Fibroblast of lung (primary cell): ENCODE measurements at places on chromosomes 3 and 15. TPM values are rescaled to one million over a fixed set of nuclear protein-coding genes. Genes with fewer than 3 reads are reported as not detected.

DNA sequence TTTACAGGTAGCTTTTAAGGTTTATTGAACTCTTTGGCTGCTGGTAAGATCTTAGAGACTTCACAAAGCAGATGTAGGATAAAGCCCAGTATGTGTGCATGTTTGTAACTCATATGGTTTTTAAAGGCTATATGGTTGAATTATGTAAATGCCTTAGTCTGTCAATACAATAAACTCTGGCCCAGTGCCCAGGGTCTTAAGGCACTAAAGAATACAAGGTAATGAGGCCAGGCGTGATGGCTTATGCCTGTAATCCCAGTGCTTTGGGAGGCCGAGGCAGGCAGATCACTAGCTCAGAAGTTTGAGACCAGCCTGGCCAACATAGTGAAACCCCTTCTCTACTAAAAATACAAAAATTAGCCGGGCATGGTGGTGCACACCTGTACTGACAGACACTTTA lies 170.3 kb upstream of the CGNL1 start:
- DNase-seq, result no peak

DNA sequence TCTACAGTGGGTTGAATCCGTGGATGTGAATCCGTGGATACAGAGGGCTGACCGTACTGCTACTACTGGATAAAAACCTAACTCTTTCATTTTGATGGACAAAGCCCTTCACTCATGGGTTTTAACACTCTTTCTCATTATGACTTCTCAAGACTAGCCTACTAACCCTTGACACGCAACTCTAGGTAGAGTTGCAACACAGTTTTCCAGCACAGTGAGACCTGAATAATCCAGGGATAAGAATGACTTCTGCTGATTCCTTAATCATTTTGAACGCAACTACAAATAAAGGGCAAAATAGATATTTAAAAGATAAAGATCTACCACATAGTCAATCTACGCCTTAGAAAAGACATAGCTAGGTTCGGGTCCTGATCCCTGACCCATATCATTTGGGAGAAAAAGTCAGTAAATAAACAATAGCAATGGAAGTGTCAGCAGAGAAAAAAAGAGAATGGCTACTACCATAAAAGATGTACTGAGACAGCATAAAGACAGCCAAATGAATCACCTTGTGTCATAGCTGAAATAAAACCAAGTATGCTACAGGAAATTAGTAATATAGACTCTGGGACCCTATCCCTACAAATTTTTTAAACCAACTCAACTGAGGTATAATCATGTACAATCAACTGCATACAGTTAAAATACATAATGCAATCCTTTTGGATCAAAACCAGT lies 87.6 kb downstream of the DPH6 start:
- peak; percentile 42 for DNase-seq

DNA sequence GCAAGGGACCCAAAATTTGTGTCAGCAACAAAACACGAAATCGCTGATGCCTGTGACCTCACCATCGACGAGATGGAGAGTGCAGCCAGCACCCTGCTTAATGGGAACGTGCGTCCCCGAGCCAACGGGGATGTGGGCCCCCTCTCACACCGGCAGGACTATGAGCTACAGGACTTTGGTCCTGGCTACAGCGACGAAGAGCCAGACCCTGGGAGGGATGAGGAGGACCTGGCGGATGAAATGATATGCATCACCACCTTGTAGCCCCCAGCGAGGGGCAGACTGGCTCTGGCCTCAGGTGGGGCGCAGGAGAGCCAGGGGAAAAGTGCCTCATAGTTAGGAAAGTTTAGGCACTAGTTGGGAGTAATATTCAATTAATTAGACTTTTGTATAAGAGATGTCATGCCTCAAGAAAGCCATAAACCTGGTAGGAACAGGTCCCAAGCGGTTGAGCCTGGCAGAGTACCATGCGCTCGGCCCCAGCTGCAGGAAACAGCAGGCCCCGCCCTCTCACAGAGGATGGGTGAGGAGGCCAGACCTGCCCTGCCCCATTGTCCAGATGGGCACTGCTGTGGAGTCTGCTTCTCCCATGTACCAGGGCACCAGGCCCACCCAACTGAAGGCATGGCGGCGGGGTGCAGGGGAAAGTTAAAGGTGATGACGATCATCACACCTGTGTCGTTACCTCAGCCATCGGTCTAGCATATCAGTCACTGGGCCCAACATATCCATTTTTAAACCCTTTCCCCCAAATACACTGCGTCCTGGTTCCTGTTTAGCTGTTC lies 34.9 kb downstream of the CHDH start:
- DNase-seq, result no peak

DNA sequence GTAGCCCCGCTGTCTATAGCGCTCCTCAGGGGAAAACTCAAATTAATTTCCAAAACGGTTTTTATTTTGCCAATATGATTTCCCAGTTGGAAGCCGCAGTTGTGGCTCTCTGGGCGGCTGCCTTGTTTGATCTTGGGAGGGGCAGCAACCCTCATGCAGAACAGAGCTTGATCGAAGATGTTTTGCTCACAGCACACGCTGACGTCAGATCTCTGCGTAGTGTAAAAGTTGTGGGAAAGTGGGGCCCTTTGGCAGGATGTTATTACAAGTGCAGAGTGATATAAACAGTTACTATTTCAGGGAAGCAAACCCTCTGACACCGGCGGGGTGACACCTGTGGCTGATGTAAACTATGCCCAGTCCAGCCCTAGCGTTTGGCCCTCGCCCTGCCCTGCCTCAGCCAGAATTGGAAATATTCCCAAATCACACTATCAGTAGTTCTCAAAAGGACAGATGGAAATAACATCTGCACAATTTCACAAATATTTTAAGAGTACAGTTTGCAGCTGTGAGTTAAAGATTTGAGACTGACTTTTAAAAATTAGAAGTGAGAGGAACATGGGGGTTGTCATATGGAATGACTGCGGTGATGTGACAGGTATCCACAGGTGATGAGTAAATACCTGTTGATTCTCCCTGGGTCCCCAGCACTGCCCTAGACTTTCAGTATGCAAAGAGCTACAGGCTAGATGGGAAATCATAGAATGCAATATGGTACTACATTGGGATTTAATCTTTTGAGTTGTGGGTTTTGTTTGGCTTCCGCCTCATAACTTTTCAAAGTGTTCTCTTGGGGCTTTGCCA lies 1.7 kb downstream of the SYNM start:
- peak; percentile 7 for DNase-seq

GRCh38 chr3:159258934-159259333 lies 457.1 kb downstream of the MFSD1 start:
- no peak for DNase-seq

DNA sequence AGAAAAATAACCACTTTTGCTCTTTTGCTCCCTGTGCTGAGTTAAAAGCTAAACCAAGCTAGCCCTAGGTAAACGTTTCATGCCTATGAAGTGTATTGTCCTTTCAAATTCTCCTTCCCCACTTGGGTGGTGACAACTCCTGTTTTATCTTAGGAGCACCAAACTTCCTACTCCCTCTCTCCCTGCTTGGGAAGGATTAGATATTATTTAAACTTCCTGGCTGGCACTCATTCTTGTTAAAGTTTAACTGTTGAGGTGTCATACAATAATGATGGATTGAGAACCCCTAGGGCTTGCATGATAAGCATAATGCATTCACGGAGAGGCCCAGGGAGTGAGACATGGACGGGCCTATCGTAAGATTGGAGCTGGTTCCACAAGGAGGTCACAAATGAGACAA lies 29.5 kb downstream of the B4GALT4 start:
- no peak for DNase-seq

DNA sequence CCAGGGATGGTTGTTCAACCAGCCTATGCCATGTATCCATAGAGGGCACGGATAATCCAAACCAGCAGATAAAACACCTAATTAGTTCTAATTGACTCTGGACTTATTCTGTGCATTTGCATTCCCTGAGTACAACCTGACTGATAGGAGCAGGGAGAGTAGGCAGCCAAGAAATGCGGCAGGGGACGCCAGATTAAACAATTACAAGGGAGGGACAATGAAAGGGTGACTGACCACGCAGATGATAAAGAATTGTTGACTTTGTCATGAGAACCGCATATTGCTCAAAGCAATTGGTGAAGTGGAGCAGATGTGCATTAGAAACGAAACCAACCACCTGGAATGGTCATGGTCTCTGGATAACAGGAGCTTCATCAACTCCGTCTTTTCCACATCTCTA lies 369.1 kb upstream of the FRG2C start:
- DNase-seq, result no peak

DNA sequence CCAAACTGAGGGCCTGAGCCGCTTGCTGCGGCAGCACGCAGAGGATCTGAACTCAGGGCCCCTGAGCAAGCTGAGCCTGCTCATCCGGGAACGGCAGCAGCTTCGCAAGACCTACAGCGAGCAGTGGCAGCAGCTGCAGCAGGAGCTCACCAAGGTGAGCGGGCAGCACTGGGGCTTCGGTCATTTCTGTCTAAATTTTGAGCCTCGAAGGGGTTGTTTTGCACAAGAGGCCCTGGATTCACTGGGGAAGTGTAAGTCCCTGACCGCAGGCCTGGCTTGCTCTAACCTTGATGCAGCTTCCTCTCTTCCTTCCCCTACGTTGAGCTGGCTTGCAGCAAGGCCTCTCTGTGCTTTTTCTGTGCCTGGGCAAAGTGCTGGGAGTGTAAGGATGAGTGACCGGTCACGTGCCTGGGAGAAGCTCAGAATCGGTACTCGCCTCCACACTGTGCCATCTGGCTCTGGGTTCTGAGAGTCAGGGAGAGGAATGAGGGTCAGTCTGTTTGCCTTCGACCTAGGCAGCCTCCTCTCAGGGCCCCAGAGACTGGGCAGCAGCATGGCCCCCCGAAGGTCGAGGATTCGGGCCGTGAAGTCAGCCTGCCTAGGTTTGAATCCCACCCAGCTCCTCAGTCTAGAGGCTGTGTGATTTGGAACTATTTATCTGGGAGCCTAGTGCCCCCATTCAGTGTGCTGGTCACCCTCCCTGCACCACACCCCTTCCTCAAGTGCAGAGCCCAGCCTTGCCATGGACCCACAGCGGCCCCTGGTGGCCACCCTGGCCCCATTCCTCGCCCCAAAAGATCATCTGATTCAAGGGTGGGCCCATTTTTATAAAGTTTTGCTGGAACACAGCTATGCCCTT lies 1.4 kb downstream of the FES start:
- DNase-seq, result peak; percentile 71

DNA sequence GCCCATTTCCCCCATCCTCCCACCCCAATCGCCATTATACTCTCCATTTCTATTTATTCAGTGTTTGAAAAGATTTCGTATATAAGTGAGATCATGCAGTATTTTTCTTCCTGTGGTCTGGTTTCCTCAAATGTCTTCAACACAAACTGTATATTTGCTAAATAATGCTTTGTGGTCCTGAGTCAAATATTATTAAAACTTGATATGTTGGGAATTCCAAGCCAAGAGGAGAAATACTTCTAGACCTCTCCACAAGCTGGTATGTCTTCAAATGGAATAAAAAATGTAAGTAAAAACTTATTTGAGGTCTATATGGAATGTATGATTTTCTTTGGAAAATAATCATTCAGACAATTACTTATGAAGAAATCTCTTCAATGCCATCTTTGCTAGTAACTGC lies 122.5 kb upstream of the TSC22D2 start:
- DNase-seq, result no peak

DNA sequence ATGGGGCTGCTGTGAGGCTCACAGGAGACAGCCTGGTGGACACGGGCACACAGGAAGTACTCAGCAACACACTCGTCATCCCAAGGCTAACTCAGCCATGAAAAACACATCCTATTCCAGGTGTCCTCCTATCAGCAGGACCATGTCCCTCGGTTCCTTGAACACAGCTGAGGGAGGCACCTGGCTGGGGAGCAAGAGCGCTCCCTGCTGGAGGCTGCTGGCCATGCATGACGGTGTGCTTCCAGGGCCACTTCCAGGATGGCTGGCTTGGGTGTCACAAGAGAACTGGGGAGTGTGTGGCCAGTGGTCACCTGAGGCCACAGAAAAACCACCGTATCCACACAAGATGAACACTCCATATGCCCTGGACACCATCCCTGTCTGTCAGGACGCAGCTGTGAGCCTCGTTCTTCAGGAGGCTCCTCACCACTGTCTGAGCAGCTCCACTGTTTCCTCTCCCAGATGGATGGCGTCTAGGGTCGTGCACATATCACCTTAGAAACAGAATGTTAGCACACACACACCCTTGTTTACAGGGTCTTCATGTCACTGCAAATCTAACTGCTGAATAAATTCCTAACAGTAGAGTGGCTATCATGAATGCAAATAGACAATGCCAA lies 31.0 kb downstream of the POC1A start:
- DNase-seq, result peak; percentile 44

- peak; percentile 28 for DNase-seq
Measured at GRCh38 chr3:45655906-45656305, 33.3 kb upstream of the SACM1L start.

GRCh38 chr3:78888635-78889034 lies 879.2 kb downstream of the ROBO1 start:
- DNase-seq, result peak; percentile 80

- DNase-seq, result peak; percentile 20
Measured at GRCh38 chr15:82538961-82539690, 1.1 kb downstream of the RPS17 start.

DNA sequence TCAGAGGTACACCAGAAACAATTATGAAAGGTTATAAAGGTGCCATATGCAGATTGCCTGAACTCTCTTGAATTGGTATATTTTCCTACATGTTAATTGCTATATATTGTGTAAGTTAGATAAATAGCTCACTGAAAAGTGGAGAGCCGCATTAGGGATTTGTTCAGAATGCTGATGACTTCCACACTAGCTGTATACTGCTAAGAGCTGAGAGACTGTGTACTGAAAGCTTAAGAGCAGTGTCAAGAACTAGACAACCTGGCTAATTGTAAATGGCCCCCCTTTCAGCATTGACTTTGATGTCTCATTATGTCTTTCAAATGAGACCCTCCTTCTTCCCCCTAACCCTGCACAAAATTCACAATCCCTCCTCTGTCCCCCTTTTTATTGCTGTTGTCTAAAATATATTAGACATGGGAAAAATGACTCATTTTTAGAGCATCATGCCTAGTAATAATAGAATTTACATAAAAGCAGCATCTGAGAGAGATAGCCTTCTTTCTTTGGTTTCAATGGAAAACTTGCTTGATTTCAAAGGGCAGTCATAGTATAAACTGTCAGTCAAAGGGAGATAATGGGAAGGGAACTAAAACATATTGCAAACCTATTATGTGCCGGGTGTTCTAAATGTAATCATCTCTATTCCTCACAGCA lies 34.7 kb upstream of the GREM1 start:
- peak; percentile 39 for DNase-seq

DNA sequence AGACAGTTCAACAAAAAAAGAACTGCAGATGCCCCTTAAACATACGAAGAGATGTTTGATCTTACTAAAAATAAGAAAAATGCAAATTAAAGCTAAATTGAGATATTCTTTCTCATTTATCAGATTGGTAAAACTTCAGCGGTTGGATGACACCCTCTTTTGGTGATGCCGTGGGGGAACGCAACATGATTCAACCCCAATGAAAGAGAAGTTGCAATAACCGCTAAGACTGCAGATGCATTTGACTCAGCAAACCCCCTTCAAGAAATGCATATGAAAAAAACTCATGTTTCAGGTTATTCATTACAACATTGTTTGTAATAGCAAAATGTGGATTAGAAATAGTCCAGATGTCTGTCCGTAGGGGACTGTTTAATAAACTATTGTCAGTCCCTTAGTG lies 3.6 kb downstream of the KLHL6 start:
- no peak for DNase-seq

GRCh38 chr3:188037965-188038581 lies 115.9 kb upstream of the LPP start:
- DNase-seq, result peak; percentile 68

Gene CCDC80
- total RNA-seq, result 153 and 366 TPM in 2 replicates

Gene SCAP
- 51.6 and 67.7 TPM in 2 replicates for total RNA-seq

Gene PRKAR2A
- 17.8 and 18.7 TPM in 2 replicates for total RNA-seq

Gene DAG1
- 19.8 and 48.7 TPM in 2 replicates for total RNA-seq

Gene RYR3
- total RNA-seq, result 0.17 and 0.26 TPM in 2 replicates

Gene FBLN2
- 138 and 184 TPM in 2 replicates for total RNA-seq
